ENCODE measurements at places on chromosomes 1 and 21.

GRCh38 chr1:108327534-108328466 is 83.9 kb upstream of the NBPF4 start:
- no peak for DNase-seq

GRCh38 chr1:184806296-184806721 is 51.7 kb upstream of the EDEM3 start:
- DNase-seq = no peak

DNA sequence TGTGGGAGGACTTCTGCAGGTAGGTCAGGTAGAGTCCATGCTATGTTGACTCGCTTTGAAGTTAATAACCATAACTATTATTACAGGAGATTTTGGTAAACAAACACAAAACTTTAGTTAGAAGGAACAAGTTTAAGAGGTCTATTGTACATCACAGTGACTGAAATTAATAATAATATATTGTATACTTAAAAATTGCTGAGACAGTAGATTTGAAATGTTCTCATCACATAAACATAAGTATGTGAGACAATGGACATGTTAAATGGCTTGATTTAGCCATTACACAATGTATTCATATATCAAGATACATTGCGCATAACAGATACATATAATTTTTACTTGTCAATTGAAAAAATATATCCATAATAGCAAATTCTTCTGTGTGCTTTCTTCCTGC is 91.4 kb upstream of the CD53 start:
- no peak for DNase-seq

- DNase-seq = peak; percentile 8
Observed at GRCh38 chr1:31412732-31413404, at the start of gene SERINC2. SERINC2 (plus strand) TSS chr1:31413213; CDS start chr1:31413266, 53 bp downstream.

GRCh38 chr21:34333121-34333739 is 30.6 kb upstream of the KCNE2 start:
- DNase-seq = no peak

- no peak for DNase-seq
Observed at GRCh38 chr1:35726450-35727433, 8.1 kb upstream of the C1orf216 start.

GRCh38 chr1:40818264-40818961 is 34.8 kb downstream of the KCNQ4 start:
- peak; percentile 79 for DNase-seq

DNA sequence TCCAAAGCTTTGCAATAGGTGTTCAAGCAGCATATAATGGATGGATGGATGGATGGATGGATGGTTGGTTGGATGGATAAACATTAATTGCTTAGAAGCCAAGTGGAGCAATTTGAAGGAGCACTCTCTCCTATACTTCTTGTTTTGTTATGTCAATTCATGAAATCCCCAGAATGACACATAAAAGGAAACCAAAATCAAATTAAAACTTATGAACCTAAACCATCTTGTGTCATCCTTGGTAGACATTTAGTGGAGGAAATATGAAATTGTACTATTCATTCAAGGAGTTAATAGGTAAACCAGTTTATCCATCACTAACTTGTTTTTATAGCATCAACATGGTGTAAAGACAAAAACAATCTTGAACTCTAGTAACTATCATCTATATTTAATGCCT is 122.5 kb downstream of the NR5A2 start:
- DNase-seq = no peak

DNA sequence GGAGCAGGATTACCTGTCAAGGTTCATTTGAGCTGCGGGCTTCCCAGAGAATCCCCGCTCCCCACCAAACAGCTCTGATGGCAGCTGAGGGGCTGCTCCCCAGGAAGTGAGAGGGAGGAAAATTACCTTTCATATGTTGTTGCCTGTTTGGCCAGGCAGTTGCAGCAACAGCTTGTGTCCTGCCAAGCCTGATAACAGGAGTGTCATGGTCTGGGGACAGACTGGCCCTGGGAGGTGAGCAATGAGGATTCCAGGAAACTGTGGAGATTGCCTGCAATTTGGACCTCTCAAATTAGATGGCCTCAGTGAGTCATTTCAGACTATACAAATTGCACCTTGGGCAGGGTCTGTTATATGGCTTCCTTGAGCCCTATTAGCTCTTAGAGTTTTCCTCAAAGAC is 189.3 kb downstream of the PTPRU start:
- DNase-seq = no peak

DNA sequence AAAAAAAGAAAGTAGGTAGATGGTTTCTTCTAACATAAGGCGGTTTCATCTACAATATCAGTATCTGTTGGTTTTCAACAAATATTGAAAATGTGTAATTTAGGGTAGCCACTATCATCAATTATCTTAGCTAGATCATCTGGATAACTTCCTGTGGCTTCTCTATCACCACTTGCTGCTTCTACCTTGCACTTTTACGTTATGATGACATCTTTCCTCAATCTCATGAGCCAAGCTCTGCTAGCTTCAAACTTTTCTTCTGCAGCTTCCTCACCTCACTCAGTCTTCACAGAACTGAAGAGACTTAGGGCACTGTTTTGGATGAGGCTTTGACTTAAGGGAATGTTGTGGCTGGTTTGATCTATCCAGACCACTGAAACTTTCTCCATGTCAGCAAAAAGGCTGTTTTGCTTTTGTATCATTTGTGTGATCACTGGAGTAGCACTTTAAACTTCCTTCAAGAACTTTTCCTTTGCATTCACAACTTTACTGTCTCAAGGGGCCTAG is 144.9 kb upstream of the HP1BP3 start:
- no peak for DNase-seq

DNA sequence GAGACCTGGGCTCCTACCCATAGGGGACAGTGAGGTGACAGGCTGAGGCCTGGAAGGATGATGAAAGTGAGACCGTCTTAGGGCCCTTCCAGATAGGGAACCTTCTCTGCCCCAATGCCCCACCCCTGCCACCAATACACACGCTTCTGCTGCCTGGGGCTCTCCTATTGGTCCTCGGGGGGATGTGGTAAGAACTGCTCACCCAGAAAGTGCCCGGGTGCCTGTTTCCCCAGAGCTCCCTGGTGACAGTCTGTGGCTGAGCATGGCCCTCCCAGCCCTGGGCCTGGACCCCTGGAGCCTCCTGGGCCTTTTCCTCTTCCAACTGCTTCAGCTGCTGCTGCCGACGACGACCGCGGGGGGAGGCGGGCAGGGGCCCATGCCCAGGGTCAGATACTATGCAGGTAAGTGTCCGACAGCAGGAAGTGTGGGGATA is 948 bp downstream of the SEMA4A start:
- DNase-seq = no peak
